Stimulated activated CD8-positive, alpha-beta memory T cell treated with anti-CD3 and anti-CD28 coated beads, Interleukin-4, amount 100 ng/mL, for 1 hour (primary cell): ENCODE measurements at places on chromosomes 6 and 20.

GRCh38 chr6:40816601-40817000, 222.4 kb downstream of the UNC5CL start:
- DNase-seq: no peak

GRCh38 chr6:42571611-42572342, 7.9 kb downstream of the UBR2 start:
- no peak for DNase-seq

DNA sequence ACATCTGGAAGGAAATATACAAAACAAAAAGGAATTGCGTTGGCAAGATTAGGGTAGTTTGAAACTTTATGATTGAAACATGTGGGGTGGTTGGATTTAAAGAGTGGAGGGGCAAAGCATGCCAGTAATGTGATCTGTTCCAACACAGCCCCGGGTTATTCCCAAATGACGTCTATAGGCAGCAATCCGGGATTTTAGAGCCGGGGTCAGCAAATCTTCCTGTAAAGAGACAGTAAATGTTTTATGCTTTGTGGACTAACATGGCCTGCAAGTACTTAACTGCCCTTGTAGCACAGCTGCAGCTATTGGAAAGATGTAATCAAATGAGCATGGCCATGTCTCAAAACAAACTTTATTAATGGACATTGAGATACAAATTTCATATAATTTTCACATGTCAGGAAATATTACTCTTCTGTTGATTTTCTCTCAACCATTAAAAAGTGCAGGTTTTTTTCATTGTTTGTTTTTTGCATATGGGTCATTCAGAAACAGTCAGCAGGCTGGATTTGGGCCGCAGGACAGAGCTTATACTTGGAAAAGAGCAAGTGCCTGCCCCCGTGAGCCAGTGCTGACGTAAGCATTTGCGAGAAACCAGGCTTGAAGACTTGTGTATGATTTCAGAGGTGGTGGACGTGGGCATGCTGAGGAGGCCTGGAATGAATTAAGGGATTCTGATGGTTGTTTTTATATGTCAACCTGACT, 136.5 kb downstream of the DOK5 start:
- no peak for DNase-seq

- DNase-seq: no peak
These were observed 108.1 kb downstream of the CEBPB start for GRCh38 chr20:50298554-50299324.

DNA sequence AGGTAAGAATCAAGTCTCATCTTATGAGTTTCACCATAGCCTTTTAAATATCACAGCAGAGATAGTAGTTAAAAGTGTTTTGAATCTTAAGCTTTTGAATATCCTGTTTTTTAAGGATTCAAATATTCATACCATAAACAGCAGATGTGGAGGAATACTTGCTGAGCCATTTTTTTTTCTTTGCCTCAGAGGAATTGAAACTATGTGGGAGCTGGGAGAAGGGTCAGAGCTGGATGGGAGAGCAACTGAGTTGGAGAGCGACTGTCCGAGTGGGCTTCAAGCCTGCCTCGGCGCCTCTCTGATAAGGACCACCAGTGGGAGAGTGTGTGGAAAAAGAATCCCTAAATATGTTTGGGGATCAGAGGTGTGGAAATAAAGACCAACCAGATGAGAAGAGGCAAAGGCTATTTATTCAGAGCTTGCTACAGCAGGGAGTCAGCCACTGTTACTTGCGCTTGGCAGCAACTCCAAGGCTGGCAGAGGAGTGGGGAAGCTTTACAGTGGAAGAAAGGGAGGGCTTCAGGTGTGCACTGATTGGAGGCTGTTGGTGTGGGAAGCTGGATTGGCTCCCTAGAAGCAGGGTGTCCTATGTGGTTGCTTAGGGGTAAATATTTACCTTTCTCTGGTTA, 34.3 kb upstream of the MCUR1 start:
- no peak for DNase-seq

GRCh38 chr6:22958677-22959076, 389.3 kb downstream of the HDGFL1 start:
- no peak for DNase-seq

DNA sequence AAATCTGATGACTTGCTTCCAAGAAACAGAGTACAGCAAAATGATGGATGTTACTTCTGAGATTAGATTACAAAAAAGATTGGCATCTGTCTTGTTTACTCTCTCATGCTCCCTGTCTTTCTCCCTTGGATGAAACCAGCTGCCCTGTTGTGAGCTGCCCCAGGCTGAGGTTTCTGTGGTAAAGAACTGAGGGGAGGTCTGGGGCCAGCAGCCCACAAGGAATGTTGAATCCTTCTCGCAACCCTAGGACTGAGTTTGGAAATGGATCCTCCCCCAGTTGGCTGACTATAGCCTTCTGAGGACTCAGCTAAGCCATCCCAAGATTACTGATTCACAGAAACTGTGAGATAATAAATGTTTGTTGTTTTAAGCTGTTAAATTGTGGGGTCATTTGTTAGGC, 5.6 kb upstream of the HECA start:
- no peak for DNase-seq

GRCh38 chr20:19465536-19465935, 253.1 kb downstream of the SLC24A3 start:
- DNase-seq: no peak

DNA sequence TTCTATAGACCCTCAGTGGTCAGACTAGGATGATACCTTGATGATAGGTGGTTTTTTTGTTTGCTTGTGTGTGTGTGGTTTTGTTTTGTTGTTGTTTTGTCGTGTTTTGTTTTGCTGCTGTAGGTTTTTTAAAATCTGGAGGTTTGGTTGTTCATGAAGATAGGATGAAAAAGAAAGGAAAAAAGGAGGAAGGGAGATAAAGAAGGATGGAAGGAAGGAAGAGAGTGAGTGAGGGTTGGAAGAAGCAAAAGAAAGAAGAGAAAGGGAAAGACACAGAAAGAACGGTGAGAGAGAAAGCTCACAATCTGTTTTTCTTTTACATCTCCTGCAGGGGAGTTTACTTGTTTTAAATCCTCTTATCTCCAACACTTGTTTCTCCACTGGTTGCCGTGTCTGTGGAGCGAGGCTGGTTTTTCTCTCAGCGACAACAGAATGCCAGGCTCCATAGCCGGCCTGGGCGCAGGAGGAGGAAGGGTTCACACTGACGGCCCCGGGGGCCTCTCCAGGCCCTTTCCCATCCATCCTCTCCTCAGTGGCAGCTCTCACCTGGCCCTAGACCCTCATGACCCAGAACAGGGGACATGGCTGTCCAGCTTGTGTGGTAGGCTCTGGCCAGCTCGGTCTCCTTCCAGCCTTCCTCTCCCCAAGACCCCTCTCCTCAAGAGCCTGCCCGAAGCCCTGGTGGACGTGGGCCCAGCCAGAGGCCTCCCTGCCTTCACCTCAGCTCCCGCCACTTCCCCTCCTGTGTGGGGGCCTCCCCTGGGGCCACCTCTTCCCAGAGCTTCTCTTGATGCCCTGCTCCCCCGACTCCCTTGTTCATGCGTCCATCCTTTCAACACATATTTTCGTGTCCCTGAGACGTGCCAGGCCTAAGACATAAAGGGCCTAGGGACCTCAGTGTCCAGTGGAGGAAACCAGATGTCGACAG, 168.4 kb downstream of the VEGFA start:
- DNase-seq: no peak

- DNase-seq: peak; percentile 4
These were observed 198.5 kb downstream of the HIVEP2 start for GRCh38 chr6:142746524-142746923.

- no peak for DNase-seq
These were observed 156.2 kb upstream of the PLCB4 start for GRCh38 chr20:8912731-8913130.

GRCh38 chr6:121187833-121188200, 146.5 kb downstream of the TBC1D32 start:
- DNase-seq: no peak

DNA sequence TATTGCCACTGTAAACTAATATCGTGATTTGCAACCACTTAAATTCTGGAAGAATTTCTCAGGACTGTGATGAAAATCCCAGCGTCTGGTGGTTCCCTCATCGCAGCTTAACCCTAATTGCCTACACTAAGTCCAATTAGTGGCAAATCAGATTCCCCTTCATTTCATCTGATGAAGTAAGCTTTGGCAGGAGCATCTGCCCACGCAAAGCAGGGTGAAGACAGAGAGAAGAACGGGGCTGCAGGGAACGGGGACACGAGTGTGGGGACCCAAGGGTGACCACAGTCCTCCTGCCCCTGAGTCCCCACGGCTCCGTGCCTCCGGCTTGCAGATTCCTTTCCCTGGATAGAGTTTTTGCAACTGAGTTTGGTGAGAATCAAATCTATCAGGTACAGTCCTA, 159.5 kb downstream of the LY86 start:
- DNase-seq: no peak

GRCh38 chr6:43517505-43518357, 842 bp downstream of the POLR1C start:
- DNase-seq: no peak

GRCh38 chr6:11370191-11371018, 137.9 kb upstream of the NEDD9 start:
- no peak for DNase-seq

- DNase-seq: no peak
These were observed 298.5 kb upstream of the TBX18 start for GRCh38 chr6:85062884-85063283.

DNA sequence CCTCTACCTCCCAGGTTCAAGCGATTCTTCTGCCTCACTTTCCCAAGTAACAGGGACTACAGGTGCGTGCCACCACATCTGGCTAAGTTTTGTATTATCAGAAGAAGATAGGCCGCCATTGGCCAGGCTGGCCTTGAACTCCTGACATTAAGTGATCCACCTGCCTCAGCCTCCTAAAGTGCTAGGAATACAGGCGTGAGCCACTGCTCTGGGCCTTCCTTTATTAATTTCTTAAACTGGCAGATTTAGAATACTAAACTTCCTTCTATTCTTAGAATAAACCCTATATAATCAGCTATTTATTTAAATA, 86.6 kb downstream of the HFE start:
- no peak for DNase-seq

DNA sequence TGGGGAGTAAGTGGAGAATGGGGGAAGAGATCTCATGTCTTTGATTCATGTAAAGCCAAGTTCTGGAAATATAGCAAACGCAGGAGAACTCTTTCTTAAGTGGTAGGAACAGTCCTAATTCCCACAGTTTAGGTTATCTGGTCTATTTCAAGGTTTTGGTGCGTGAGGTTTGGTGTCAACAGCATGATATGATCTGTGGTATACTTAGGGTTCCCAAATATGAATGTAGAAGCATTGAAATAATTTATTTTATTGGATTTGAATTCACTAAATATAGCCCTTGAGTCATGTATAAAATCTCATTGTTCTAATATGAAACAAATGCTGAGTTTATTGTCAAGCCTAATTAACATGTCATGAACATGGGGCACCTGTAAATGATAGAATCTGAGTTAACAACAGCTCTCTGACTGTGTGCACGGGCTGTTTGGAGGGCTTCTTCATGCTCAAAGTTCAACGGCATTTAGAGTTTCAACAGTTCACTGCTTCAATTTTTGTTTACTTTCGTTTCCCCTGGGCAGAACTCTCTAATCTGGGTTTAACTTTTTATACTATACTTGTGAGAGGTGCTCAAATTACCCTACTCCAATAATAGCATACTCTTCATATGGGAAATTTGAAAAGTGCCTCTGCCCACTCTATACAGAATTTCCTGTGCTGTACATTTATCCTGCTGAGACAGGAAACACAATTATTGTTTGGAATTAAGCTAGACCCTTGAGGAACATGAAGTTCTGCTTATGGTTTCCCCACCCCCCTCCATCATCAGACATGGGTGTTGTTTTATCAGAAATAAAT, 236.3 kb upstream of the ZNF217 start:
- no peak for DNase-seq

DNA sequence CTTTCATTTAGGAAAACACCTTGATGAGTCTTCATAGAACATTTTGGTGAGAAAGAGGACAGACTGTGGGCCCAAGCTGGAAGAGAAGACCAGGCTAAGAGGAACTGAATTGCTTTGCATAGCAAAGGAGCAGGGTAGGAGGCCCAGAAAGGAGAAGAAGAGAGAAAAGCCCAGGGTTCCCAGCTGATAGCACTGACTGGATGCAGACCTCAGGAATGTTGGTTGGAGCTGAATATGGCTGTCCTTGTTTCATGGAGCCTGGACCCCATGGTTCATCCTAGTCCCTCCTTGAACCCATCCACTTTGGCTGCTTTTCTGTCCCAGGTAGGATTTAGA, 18.0 kb upstream of the ZFAND3 start:
- DNase-seq: no peak

DNA sequence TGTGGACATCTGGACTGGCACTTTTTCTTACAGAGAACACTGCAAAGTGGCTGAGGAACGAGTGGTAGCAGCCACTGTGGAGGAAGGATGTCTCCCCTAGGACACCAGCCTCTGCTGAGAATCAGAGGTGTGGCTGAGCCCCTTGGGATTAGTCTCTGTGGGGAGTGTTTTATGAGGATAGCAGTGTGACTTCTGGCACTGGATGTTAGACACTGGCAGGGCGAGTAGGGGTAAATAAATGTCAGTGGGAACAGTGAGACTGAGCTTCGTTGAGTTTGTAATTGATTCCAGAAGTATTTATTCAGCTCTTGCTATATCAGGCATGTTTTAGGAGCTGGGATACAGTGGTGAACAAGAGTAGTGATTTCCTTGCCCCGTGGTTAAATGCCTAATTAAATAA, 124.0 kb downstream of the JARID2 start:
- no peak for DNase-seq

DNA sequence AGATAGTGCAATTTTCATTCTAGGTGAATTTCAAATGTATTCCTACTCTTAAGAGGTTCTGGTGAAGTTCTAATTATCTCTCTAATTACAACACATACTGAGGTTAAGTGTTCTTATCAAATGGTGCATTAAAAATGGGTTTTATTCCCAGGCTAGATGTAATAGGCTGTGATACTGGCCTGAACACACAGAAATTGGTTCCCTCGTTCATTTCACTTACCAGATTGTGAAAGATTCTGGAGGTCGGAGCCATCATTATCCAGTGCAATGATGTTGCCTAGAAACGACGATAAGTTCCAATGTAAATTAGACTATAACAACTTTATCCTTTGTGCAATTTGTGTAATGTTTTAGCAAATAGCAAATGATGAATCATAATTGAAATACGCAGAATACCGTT, 172.6 kb upstream of the SOX4 start:
- no peak for DNase-seq

DNA sequence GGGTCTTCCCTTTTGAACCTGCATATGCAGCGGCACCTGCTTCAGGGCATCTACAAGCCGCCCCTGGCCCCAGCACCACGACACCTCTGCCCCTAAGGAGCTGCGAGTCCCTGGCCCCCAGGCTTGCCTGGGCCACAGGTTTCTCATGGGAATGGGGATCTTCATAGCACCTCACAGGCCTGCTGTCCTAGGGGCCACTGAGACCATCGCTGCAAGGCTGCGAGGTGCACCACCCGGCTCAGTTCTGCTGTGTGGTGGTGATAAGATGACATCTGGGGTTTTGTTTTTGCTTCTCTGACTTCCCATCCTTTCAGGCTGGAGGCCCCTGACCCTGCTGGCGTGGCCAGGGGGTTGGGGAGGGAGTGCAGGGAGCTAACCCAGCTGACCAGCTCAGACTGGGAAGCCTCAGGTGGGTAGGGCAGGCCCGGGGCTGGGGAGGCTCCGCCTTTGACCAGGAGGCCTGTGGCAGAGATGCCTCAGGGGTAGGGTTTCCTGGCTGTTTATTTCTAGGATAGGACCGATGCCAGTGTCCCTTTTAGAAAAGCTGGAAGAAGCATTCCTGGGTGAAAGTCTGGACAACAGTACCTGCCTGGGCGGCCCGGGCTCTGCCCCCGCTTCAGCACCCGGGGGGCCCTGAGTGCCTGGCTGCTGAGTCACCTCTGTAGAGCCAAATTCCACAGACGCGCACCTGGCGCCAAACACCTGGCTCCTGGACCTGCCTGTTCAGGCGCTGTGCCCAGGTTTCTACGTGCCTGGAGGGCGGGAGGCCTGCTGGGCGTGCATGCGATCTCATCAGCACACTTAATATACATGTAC, 264.7 kb downstream of the DLL1 start:
- DNase-seq: no peak
